GM23248 (cell line): ENCODE measurements at places on chromosomes 3 and 15. TPM values are rescaled to one million over a fixed set of nuclear protein-coding genes. Genes with fewer than 3 reads are reported as not detected.

- peak; percentile 75 for DNase-seq
Observed at GRCh38 chr3:89360156-89360555, 252.7 kb downstream of the EPHA3 start.

GRCh38 chr3:195084746-195085145 lies 186.2 kb downstream of the XXYLT1 start:
- no peak for DNase-seq

GRCh38 chr15:63509955-63510940 lies 5.9 kb downstream of the USP3 start:
- DNase-seq: peak; percentile 85

DNA sequence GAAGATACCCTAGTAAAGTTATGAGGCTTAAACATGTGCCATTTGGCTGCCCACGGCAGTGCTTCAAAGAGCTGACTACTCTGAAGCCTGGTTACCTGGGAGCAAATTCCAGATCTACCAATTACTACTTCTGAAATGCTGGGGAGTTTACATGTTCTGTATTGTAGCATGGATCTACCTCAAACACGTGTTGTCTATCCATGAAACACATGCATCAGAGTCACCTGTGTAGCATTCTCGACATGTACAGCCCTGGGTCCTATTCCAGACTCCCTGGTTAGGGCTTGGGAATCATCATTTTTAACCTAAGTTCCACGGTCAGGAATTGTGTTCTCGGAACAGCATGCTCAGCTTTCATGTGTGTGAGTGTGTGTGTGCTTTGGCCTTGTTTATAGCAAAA lies 599.3 kb upstream of the MDFIC2 start:
- no peak for DNase-seq

GRCh38 chr3:196666001-196666867 lies 26.7 kb downstream of the NRROS start:
- DNase-seq: peak; percentile 82

GRCh38 chr3:194773771-194774455 lies 88.2 kb downstream of the FAM43A start:
- peak; percentile 72 for DNase-seq

DNA sequence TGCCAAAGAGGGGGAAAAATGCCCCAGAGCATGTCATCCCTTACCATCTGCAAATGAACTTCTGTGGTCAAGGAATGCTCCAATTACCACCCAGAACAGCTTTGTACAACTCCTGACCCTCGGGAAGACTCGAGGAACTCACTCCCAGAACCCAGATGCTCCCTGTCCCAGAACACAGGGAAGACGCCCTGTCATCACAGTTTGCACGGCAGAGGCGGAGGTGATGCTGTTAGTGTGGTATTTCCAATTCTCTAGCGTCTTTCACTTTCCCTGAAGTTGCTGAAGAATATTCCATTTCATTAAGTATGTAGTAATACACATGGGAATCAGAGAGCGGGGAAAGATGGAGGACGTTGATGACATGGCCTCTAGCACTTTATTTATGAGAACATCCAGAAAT lies 193.7 kb downstream of the TIGIT start:
- DNase-seq: no peak

The APEH gene
- 108 and 126 TPM in 2 replicates for total RNA-seq
